ENCODE measurements at places on chromosomes 4 and X.
A peak's percentile ranks its signal among the peaks of the same experiment; 100 is the strongest.

DNA sequence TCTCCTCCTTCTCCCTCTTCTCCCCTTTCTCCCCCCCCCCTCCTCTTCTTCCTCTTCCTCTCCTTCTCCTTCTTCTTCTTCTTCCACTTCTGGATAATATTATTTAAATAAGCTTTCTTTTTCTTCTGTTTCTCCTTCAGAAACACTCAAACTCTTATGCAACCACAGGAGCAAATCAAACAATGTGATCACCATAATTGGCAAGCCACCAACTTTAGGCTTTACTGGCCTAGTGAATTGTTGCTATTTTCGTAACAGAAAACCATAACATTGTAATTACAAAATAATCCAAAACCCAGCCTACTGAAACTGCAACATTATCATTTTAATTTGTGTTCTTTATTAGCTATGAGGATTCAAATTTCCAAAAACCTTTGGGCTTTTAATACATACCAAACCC is 14.3 kb downstream of the DCAF8L1 start:
- DNase-seq, result no peak

- DNase-seq, result no peak
These were observed 328.3 kb upstream of the RPS6KA3 start for GRCh38 chrX:20594985-20595384.

DNA sequence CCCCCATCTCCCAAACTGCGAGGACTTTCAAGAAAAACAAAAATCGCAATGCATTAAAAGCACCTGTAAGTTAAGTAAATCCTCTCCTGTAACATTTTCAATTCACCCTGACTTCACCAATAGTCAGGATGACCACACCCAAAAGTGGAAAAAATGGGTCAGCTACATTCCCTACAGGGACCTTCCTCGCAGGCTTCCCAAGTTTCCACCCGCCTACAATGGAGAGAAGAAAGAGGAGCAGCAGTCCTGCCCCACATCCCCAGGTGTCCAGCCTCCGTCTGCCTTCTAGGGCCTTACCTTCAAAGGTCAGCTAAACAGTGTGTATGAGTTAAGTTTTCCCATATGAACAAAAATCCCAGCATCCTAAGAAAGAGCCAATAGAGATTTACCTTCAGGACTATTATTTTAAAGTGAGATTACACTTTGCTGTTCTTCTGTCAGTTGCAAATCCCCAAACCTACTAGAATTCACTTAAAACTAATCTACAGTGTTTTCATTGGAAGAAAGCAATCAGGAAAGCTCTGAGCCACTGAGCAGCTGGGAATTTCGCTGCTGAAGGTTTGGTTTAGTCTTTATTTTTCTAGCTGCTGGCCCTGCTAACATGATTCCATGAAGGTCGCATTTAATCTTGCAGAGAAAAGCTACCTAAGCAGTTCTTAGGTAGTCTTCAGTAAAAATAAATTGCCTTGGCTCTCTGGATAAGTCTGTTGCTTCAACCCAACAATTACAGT is 12.5 kb downstream of the IRF2 start:
- no peak for DNase-seq

GRCh38 chrX:25015486-25016360 is at the start of gene ARX:
ARX (minus strand) TSS chrX:25015965; CDS start chrX:25015737, 228 bp downstream.
- DNase-seq, result no peak

GRCh38 chrX:148517176-148517575 is 16.8 kb downstream of the AFF2 start:
- DNase-seq, result no peak

DNA sequence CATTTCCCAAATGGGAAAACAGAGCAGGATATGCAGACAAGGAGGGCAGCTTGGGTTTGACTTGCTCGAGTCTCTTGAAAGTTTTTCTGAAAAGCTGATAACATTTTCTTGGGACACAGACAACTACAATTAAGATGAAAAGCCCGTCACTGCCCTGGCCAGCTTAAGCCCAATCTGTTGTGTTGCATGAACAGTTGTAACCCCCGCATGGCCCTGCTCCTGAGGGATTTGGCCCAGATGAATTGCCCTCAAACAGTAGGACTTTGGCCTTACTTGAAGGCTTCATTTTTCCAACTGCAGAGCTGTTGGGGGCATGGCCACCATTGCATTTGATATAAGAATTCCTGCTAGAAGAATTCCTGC is 40.5 kb upstream of the MGST2 start:
- DNase-seq, result no peak

DNA sequence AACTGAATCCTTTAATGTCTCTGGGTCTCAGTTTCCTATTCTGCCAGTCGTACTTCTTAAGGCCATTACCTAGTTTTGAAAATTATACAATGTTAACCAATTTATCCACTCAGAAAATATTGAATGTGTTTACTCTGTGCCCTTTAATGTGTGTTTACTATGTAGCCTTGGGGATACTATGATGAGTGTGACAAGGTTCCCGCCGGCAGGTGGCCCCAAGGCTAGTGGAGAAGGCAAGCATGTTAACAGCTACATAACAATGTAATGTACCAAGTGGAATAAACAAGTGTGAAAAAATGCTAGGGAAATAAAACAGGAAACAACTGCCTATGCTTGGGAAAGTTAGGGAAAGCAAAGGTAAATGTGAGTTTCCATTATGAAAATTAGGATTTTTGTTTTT is 187.3 kb upstream of the MBNL3 start:
- DNase-seq, result no peak

DNA sequence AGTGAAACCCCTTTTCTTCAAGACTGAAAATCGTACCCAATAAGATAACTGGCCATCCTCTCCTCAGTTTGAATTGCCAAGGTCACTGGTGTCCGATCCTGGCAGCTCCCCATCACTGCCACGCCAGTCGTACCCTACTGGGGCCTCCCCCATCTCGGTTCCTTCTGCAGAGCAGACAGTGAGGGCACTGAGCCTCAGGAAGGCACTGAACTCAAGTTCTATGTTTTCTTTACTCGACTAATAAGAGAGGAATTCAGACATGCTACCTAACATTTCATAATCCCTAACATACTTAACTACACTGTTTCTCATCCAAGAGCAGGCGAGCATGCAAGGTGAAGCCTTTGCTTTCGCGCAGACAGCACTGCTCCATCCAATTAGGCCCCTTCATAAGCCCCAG is 23.4 kb downstream of the ZFYVE28 start:
- no peak for DNase-seq

DNA sequence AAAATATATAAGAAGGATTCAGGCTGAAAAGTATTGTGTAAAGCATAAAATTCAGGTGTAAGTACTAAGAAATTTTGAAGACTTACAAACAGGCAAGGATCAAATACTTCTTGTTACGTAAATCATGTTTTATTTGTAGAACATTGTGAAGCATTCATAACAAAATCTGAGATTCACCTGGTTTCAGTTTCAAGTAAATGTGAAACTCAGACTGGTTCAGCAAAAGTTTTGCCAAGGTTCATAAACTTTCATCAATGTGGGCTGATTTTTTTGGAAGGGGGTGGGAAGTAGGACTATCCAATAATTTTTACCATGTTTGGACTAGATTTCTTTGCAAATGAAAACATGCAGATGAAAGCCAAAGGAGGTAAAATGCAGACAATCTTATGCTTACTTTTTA is 527.7 kb downstream of the ANKRD50 start:
- no peak for DNase-seq

- no peak for DNase-seq
These were observed 20.2 kb downstream of the PYURF start for GRCh38 chr4:88503344-88503743.

- DNase-seq, result peak; percentile 39
These were observed 3.8 kb downstream of the GABRE start for GRCh38 chrX:151970661-151971060.

- no peak for DNase-seq
These were observed 225.6 kb upstream of the FAM241A start for GRCh38 chr4:111919639-111920038.

DNA sequence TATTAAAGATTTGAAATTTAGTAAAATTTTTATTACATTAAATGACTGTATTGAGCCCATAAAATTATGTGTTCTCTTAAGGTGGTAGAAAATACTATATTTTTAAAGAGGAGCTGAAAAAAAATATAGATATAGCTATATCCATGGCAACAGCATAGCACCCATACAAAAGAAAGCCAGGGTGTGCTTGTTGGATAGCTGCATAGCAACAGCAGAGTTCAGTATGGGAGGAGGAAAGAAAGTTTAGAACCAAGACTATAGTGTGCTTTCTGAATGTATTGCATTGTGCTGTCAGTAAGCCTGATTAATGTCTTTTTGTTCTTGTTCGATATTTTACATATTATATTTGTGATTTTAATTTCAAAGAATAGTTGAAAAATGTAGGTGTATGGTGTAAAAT is 78.4 kb downstream of the GRID2 start:
- DNase-seq, result no peak

DNA sequence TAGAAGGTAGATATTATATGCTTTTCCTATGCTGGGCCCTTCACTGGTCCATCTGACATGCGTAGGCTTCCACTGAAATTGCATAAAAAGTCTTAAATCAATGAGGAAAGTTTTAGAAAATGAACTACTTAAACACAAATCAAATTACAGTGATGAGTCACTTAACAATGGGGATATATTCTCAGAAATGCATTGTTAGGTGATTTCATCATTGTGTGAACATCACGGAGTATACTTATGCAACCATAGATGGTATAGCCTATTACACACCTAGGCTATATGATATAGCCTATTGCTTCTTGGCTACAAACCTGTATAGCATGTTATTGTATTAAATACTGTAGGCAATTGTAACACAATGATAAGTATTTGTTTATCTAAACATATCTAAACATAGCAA is 10.3 kb downstream of the STAP1 start:
- no peak for DNase-seq

DNA sequence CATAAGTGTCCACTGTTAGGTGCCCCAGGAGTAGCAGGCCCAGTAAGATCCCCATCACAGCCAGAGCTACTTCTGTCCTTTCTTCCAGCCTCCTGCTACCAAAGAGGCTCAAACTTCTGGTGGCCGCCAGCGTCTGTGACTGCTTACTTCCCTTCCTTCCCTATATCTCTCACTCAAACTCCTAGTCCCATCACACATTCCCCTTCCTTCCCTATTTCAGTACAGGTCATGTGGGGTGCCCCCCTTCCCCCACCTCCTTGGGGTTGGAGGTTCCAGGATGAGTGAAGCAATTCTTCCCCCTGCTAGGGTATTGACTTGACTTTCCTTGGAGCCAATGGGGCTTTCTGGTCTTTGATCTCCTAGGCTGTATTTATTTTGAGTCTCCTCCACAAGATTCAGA is at the start of gene VSIG4:
Gene VSIG4, minus strand, starts transcription at position 137 of the 400 bp plus-strand sequence. Its CDS starts 82 bp downstream, at position 55.
- DNase-seq, result no peak

DNA sequence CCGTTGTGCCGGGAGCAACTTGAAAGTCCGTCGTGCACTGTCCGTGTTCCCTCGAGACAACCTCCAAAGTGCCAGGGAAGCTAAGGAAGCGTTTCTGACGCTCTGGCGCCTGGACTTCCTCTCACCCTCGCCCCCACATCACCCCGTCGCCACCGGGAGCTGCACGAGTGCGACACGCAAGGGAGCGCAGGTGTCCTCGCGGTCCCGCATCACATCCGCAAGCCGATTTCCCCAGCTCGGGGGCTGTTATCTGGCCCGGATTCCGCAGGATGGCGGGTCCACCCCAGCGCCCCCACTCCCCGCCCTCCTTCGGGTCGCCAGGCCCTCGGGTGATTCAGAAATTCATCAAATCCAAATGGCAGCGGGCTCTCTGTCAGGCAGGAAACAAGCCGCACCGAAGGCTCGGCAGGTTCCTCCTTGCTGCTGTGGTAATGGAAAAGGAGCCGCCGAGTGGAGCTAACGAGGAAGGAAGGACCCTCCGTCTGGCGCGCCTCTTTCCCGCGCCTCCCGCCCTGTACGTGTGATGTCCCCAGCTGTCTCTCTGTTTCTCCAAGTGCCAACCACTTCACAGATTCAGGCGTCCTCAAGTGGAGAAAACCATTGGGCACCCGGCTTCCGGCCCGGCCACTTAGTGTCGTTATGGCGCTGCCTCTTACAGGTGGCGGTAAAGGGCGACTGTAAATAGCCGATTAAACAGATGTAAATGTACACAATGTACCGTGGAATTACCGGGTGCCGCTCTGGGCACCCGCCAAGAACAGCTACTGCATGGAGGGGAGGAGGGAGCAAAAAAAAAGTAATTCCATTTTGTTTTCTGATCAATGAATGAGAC is 921 bp upstream of the SETD7 start:
- DNase-seq, result peak; percentile 42

DNA sequence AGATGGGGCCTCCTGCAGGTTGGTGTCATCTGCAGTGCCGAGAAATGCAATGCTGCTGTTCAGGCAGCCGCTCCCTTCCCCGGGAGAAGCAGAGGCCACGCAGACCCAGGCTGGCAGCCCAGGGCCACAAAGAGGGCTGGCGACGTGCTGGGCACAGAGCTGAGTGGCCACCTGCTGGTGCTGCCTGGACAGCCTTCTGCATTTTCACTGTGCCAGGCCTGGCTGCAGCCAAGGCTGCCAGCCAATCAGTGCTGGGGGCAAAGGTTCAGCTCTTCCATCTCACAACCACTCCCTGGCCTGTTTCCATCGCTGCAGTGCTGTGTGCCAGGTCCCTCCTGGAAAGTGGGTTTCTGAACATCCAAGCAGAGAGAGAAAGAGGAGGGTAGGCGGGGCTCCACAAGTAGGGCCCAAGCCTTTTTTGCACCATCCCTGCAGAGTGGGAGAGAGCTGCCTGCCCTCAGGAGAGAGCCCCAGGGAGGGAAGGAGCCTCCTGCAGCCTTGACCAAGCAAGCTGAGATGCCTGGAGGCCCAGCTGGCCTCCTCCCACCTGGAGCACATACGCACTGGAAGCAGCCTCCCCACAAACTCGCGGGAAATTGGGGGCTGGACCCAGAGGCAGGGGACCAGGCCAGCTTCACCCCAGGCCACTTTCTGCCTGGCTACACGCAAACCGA is 20.1 kb downstream of the ADRA2C start:
- DNase-seq, result no peak

GRCh38 chr4:152398060-152398459 is 137.8 kb downstream of the FBXW7 start:
- peak; percentile 5 for DNase-seq

- DNase-seq, result no peak
These were observed 196.4 kb downstream of the QDPR start for GRCh38 chr4:17315459-17315858.

- no peak for DNase-seq
These were observed 40.4 kb downstream of the CCDC158 start for GRCh38 chr4:76380561-76380960.

GRCh38 chr4:169922632-169923276 is 103.4 kb downstream of the MFAP3L start:
- DNase-seq, result no peak

GRCh38 chr4:145663194-145663593 is 16.8 kb upstream of the C4orf51 start:
- no peak for DNase-seq

DNA sequence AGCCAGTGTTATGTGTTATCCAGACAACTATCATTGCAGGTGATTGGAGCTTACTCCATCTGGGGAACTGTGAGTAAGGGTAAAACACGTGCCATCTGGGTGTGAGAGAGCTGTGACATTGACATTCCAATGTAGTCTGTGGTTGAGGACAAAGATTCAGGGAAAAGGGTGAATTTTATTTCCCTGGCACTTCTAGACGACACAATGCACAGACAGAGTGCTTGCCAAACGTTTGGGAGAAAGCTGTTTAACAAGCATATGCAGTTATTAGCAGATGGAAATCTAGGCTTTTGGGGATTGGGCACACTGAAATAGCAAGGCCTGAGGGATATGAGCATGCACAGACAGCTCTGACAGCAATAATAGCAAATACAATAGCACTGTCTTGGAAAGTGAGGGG is 21.3 kb upstream of the CTSO start:
- no peak for DNase-seq
